Activated naive CD4-positive, alpha-beta T cell treated with Interleukin-2 at 50 U/mL for 16 hours (primary cell): ENCODE measurements at places on chromosomes 12 and 14.

DNA sequence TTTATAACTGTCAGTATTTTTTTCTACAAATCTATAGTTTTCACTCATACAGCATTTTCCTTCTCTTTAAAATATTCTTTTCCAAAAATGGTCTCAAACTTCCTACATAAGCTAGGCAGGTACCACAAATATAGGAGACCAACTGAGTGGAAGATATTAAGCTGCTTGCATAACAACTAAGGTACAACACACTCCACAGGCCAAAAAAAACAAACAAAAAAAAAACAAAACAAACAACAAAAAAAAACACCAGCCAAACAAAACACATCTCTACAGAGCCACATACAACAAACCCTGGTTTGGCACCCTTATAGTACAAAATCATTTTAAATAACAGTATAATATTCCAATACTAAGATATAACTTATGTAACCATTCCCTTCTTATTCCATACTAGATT, 50.1 kb downstream of the SLC2A13 start:
- DNase-seq = no peak

DNA sequence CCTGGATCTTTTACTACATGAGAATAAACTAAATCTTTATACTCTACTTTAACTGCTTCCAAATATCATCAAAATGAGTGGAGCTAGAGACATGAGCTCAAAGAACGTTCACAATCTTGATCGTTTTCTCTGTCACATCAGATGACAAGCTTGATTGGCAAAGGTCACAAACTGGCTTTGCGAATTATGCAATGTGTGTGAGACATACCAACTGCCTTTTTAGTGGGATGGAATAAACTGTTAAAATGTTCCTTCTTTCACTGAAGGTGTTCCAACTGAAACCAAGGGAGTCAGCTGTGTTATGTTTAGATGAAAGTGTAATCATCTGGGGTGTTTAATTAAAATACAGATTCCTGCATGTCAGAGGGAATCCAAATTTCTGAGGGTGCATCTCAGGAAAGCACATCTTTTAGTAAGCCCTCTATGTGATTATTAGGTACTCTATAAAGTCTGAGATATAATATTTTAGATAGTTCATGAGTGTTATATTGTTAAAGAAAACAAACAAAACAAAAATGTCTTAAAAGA, 21.9 kb downstream of the KITLG start:
- no peak for DNase-seq

DNA sequence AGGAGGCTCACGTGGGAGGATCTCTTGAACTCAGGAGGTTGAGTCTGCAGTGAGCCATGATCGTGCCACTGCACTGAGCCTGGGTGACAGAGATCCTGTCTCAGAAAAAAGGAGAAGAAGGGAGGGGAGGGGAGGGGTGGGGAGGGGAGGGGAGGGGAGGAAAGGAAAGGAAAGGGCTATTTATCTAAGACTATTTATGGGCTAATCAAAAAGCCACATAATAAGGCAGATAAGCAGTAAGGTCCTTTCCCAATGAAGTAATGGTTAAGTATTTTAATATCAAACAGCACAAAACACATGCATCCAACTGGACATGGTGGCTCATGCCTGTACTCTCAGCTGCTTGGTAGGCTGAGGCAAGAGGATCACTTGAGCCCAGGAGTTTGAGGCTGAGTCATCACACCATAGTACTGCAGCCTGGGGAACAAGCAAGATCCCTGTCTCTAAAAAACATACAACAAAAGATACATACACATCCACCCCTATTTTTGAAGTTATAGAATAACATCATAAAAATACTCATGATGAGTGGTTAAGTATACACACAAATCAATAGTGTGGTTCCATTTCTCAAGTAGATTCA, 9.7 kb downstream of the PAWR start:
- no peak for DNase-seq

- DNase-seq = no peak
Measured at GRCh38 chr12:5682581-5682980, 250.7 kb downstream of the NTF3 start.

DNA sequence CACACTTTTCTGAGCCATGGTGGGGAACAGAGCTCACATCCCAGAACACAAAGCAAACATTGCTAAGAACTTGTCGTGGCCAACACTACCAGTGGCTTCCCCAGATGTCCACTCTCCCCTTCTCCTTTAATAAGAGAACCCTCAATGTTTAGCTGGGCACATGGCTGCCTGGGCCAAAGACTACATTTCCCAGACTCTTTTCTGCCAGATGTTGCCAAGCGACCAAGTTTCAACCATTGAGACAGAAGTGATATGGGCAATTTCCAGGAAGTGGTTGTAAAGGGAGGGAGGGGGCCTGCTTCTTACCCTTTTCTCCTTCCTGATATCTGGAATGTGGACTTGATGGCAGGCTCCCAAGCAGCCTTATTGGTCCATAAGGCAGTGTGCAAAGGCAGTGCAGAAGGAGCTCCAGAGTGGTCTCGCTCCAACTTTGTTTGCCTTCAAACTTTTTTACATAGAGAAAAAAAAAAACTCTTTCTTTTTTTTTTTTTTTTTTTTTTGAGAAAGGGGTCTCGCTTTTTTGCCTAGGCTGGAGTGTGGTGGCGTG, 24.9 kb upstream of the JDP2 start:
- no peak for DNase-seq

DNA sequence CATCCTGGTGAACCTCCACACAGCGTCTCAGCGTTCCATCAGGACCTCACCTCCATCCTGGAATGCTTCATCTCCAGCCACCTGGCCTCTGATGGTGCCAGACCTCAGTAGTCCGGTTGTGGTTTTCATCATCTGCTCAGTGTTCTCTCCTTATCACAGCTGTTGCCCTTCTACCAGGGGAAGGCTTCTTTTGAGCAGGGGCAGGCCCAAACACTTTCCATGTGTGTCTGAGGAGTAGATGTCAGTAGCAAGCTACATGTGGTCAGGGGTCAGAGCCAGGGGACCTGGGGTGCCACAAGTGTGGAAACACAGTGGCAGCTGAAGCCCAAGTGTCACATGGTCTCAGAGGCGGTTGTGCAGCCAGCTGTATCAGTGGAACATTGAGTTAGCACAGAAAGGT, 30.2 kb upstream of the FGD4 start:
- DNase-seq = no peak

GRCh38 chr12:76719171-76720041, 44.5 kb upstream of the ZDHHC17 start:
- no peak for DNase-seq

DNA sequence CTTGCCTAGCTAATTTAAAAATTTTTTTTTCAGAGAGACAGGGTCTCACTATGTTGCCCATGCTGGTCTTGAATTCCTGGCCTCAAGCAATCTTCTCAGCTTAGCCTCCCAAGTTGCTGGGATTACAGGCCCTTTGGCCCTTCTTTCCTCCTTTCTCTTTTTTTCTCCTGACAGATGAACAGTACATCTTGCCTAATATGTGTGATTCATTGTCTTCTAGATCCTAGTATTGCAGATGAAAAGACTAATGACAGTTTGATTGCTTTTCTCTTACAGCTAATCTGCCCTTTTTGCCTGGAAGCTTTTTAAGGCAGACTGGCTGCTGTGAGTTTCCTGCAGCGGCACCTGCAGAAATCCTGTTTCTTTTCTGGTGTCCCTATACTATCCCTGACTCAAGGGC, 12.0 kb downstream of the DEPDC4 start:
- DNase-seq = no peak

- no peak for DNase-seq
Measured at GRCh38 chr12:71795901-71796300, 41.2 kb downstream of the RAB21 start.

DNA sequence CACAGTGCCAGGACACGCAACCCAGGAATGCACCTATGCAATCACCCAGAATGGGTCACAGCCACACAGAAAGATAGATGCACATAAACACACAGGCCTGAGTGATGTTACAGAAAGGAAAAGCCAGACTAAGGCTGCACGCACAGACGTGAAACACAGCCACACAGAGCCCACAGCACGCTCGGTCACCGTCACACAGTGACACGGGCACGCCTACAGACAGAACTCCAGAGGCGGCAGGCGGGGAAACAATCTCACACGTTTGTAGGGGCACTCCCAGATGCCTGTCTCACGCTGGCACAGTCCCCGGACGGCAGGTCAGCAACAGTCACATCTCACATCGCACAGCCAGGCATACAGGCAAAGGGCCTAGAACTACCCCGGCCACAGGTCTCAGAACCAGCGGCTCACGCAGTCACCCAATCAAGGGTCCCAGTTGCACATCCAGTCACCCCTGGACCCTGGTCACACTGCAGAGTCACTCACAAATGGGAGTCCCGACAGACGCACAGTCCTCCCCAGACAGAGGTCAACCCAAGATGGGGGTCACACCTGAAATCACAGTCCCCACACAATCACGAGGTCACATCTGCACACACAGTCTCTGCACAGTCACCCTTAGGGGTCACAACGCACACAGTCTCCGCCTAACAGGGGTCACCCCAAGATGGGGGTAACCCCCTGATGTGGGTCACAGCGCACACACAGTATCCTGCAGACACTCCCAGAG, 790 bp downstream of the SSH1 start:
- peak; percentile 78 for DNase-seq

DNA sequence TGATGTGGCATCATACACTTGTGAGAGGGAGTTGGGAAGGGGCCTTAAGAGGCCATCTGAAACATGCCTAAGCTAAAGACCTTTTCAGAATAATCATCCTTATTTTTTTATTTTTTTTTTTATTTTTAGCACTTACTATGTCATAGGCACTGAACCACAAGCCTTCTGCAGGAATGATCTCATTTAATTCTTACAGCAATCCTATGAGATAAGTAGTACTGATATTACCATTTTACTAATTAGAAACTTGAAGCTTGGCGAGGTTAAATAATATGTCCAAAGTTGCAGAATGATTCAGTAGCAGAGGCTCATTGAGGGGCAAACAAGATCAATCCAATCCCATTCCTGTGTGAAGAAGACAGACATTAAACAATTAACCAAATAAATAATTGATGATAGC, 33.4 kb upstream of the DDHD1 start:
- DNase-seq = no peak

GRCh38 chr14:23294734-23295561, 7.7 kb downstream of the PPP1R3E start:
- peak; percentile 58 for DNase-seq

DNA sequence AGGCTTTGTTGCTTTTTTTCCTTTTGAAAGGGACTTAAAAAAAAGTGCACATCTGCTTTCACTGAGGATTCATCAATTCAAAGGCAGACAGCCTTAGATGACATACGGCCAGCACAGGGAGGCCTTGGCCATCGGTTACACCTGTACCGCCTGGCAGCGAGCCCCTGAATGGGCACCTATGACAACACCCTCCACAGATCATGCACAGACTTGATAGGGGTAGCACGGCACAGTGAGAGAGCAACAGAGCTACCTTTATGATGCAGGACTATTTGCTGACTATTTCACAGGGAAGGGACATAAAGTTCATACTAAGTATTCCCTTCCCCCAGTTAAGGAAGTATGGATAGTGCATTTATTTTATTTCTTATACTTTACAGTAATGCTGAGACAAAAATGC, 137.9 kb upstream of the ARID2 start:
- no peak for DNase-seq

GRCh38 chr12:69647178-69647577, 36.5 kb upstream of the LRRC10 start:
- no peak for DNase-seq

GRCh38 chr12:46577063-46577776, 204.6 kb upstream of the SLC38A2 start:
- no peak for DNase-seq

DNA sequence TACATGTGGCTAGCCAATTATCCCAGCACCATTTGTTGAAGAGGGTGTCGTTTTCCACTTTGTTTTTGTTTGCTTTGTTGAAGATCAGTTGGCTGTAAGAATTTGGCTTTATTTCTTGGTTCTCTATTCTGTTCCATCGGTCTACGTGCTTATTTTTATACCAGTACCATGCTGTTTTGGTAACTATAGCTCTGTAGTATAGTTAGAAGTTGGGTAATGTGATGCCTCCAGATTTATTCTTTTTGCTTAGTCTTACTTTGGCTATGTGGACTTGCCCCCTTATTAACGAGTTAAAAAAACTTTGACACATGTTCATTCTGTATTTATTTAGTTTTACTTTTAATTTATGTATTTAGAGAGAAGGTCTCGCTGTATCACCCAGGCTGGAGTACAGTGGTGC, 120.4 kb downstream of the ADCK1 start:
- DNase-seq = no peak
